Right ventricle myocardium inferior (tissue), 1 donor: ENCODE measurements at places on chromosomes 5 and 9. TPM values are rescaled to one million over a fixed set of nuclear protein-coding genes. Genes with fewer than 3 reads are reported as not detected.

DNA sequence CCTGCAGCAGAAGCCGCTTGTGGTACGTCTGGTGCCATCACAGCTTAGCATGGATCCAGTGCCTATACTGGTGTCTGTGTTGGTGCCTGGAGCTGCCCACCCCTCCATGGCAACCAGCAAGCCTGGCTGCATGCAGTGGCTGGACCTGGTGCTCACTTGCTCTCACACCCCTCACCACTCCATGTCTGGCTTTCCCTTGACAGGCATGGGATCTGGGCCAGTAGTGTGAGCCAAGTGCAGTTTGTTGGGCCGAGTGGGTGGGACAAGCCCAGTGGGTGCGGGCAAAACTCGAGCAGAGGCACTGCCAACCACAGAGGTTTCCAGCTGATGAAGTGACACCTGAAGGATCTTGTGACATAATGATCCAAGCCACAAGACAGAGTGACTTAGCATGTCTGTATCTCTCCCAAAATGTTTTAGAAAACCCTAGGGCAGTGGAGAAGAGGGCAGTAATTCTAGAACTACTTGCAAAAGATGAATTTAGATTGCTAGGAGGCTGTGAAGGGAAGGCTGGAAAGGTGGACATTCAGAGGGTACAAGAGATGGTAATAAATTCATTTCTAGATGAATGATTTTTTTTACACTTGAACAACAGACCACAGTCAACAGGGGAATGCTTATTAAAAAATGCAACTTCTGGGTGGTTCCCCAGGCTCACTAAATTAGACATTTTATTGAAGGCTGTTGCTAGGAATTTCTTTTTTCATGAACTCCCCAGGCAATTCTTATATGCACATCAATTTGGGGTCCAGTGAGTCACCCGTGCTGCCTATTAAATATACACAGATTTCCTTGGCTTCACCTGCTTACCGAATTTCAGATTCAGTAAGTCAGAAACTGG, 660.3 kb downstream of the TLR4 start:
- DNase-seq = peak; percentile 28

DNA sequence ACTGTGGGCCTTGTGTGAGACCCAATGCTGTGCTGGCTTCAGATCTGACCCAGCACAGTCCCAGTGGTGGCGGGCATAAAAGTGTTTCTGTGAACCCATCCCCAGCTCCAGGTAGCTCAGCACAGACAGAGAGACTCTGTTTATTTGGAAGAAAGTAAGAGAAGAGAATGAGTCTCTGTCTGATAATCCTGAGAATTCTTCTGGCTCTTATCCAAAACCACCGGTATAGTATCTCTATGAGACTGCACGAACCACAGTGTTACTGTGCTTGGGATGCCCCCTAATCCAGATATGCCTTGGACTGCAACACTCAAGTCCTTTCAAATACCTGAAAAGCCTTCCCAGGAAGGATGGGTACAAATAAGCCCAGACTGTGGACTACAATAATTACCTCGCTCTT, 1660.8 kb upstream of the ACO1 start:
- DNase-seq = no peak

DNA sequence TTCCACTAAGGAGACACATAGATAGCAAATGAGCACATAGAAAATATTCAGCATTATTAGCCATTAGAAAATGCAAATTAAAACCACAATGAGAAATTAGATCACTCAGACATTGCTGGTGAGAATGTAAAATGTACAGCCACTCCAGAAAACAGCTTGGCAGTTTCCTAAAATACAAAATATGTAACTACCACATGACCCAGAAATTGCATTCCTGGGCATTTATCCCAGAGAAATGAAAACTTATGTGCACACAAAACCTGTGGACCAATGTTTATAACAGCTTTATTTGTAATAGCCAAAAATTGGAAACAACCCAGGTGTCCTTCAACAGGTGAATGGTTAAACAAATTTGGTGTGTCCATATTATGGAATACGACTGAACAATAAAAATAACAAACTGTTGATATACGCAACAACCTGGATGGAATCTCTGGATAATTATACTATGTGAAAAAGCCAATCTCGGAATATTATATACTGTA, 34.8 kb upstream of the SHC3 start:
- no peak for DNase-seq

DNA sequence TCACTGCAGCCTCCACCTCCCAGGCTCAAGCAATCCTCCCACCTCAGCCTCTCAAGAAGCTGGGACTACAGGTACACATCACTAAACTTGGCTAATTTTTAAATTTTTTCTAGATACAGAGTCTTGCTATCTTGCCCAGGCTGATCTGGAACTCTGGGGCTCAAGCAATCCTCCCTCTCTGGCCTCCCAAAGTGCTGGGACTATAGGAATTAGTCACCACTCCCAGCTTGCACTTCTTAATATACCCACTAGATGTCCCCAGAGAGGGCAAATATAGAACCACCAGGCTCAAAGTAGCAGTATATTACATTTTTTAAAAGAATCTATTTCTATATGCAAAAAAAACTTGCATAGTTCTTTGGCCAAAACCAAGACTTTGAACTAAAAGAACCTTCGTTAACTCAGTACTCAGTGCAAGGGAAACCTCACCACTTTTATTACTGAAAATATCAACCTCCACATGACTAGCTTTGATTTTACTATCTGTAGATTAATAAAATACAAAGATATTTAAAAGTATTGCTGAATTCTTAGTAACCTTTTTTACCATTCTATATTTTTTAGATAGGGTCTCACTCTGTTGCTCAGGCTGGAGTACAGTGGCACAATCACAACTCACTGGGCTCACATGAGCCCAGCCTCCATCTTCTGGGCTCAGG, 25.8 kb upstream of the HSD17B3 start:
- DNase-seq = no peak

DNA sequence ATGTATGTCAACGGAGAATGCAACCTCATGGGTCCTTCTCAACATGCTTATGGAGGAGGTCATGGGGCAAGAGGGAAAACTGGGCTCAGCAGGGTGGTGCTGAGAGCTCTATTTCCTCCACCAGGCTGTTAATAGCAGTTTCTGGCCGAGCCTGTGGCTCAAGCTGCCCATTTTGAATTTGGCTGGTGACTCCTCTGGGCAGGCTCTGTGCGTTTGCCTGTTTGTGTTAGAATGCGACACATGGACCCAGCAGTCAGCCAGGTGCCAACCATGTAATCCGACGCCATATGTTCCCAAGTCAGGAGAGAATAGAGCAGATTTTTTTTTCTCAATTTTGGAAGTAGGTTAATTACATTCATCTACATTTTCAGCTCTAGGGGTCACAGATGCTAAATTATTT, 387.7 kb upstream of the CLINT1 start:
- DNase-seq = no peak

- DNase-seq = no peak
These were observed 62.9 kb upstream of the PANK3 start for GRCh38 chr5:168642019-168642418.

- no peak for DNase-seq
These were observed 11.0 kb downstream of the NCS1 start for GRCh38 chr9:130183133-130183762.

- no peak for DNase-seq
These were observed 157.5 kb downstream of the MAPKAP1 start for GRCh38 chr9:125549465-125549871.

DNA sequence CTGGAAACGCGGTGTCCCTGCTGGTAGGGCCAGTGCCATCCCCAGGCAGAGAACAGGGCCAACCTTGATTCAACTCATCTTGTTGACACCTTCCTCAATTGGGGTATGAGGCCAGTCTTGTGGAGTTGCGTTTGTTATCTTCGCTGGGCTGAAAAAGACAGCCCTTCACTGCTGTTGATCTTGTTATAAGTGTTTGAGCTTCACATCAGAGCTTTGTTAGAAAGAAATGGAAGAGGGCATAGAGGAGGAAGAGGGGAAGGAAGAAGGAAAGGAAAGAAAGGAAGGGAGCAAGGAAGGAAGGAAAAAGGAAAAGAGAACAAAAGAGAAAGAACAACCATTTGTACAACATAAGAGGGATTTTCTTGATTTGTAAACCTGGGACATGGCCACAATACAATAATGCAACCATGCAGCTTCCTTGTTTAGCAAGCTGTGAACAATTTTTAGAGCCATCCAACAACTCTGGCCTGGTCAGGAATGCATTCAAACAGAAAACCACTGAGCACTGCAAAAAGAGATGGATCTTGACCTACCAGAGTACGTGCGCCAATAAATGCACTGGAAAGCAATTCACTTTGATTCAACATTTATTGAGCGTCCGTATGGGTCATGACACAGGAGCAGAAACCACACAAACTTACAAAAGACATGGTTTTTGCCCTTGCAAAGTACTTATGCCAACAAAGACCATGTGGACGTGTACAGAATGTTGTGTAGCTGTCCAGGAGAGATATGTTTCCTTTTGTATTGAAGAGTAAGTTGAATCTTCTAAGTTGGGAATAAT, 152.9 kb downstream of the TLE1 start:
- no peak for DNase-seq

DNA sequence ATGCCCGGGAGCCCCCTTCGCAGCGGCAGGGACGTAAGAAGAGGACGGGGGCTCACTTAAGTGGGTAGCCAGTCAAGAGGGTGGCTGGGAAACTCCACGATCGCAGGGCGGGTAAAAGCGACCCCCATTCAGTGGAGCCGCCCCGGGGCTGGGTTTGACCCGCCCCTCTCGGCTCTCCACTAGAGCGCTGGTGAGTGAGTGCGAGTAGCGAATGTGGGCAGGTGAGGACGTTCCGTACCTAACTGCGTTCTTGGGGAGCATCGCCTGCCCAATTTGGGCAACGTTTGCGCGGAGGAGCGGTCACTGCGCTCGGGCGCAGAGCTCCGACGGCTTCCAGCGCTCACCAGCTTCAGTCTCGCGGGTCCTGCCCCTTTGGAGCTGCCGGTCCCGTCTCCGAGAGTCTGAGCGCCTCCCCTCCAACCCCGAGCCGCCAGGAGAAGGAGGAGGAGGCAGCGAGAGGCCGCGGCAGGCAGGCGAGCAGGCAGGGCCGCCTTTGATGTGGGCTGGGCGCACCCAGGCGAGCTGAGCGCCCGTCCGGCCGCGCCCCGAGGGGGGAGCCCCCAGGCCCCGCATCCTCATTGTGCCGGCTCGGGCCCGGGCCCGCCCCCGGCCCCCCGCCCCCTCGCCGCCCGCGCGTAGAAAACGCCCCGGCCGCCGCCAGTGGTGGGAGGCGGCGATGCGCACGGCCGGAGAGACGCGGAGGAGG, at the start of gene FGF18:
TSS of gene FGF18 (plus strand) at position 666 of the 706 bp plus-strand sequence. CDS start 553 bp downstream, outside the sequence.
- peak; percentile 75 for DNase-seq

The PCDHGA8 gene
- 9.7 TPM for total RNA-seq

The TEK gene
- total RNA-seq = 21.1 TPM

The MEIKIN gene
- not detected for total RNA-seq

The ENHO gene
- 0.51 TPM for total RNA-seq

The LTC4S gene
- total RNA-seq = 10.3 TPM

The RASGRF2 gene
- total RNA-seq = 5.9 TPM

The CREBRF gene
- total RNA-seq = 23.9 TPM
